ENCODE measurements at places on chromosomes 16 and 17. TPM values are rescaled to one million over a fixed set of nuclear protein-coding genes. Genes with fewer than 3 reads are reported as not detected.

DNA sequence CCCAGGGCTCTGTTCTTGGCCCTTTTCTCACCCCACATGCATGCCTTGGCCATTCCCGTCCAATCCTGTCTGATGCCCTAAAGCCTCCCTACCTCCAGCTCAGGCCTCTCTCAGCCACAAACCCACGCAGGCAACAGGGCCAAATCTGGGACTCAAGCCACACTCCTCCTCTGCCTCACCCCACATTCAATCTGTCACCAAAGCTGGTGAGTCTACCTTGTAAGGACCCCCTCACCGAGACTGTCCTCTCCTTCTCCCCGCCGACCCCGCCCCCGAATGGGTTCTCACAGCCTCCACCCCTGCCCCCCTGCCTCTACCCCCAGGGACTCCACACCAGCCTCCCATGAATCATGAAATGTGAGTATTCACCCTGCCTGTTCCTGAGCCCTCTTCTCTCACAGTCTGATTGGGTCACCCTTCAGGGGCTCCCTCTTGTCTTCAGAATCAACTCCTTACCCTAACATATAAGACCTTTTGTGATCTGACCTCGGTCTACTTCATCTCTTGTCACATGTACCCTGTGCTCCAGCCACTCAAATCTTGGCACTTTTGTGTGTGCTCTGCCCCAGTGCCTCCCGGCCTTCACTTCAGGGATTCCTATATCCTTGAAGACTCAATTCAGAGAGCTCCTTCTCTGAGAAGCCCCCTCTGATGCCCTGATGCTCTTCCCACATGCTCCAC, 10.7 kb downstream of the EPOP start:
- H3K36me3 ChIP-seq = no peaks in the 10 kb centered on the region
- no peak for DNase-seq
- H3K4me1 ChIP-seq = no peaks in the 10 kb centered on the region
- H3K27me3 ChIP-seq = no peaks in the 10 kb centered on the region
- no peak overlapping the region for H3K4me3 ChIP-seq

- no peaks in the 10 kb centered on the region for H3K4me1 ChIP-seq
- H3K36me3 ChIP-seq = peaks cover 32% of the 10 kb centered on the region
These were observed 119.1 kb downstream of the HIC1 start for GRCh38 chr17:2174014-2174413.

DNA sequence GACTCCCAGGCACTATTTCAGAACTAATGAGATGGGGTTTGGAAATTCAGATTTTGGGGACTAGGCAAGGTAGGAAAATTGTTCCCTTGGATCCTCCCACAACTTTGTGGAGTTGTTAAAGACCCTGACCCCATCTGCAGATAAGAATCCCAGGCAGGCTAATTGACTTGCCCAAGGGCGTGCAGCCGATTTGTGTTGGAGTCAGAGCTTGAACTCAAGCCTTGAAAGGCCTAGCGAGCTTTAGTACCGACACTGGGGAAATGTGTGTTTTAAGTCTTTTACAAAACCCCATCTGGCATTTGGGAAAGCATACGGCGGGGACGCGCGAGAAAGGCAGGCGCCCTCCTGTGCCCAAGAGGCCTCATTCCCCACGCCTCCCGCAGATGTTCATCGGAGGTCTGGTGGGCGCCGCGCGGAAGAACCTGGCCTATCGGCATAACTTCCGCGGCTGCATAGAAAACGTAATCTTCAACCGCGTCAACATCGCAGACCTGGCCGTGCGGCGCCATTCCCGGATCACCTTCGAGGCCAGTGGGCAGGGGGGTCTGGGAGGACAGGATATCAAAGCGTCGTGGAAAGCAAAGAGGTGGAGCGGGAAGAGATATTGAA, 4.3 kb downstream of the CNTNAP1 start:
- H3K27ac ChIP-seq = no peak overlapping the region
- H3K36me3 ChIP-seq = no peaks in the 10 kb centered on the region
- peaks cover 22% of the 10 kb centered on the region for H3K4me1 ChIP-seq
- peaks cover 13% of the 10 kb centered on the region for H3K27me3 ChIP-seq
- DNase-seq = no peak

- no peak for DNase-seq
- no peak overlapping the region for H3K27ac ChIP-seq
- peaks cover 21% of the 10 kb centered on the region for H3K4me1 ChIP-seq
- H3K27me3 ChIP-seq = no peaks in the 10 kb centered on the region
- H3K4me3 ChIP-seq = no peak overlapping the region
- H3K36me3 ChIP-seq = peaks cover 60% of the 10 kb centered on the region
These were observed 9.8 kb upstream of the PLK1 start for GRCh38 chr16:23668873-23669272.

- no peak overlapping the region for H3K4me3 ChIP-seq
- peaks cover 81% of the 10 kb centered on the region for H3K36me3 ChIP-seq
- no peak for DNase-seq
- H3K4me1 ChIP-seq = no peaks in the 10 kb centered on the region
- no peaks in the 10 kb centered on the region for H3K27me3 ChIP-seq
These were observed 75.4 kb downstream of the ARHGAP17 start for GRCh38 chr16:24939738-24940137.

The MT1M gene
- not detected for polyA plus RNA-seq

The ZSCAN32 gene
- polyA plus RNA-seq = 12.7 TPM

The HCRT gene
- polyA plus RNA-seq = not detected
